KG1 (cell line): ENCODE measurements at places on chromosomes 6 and 20.

GRCh38 chr6:71203206-71203605 lies 85.4 kb upstream of the OGFRL1 start:
- no peak for DNase-seq

DNA sequence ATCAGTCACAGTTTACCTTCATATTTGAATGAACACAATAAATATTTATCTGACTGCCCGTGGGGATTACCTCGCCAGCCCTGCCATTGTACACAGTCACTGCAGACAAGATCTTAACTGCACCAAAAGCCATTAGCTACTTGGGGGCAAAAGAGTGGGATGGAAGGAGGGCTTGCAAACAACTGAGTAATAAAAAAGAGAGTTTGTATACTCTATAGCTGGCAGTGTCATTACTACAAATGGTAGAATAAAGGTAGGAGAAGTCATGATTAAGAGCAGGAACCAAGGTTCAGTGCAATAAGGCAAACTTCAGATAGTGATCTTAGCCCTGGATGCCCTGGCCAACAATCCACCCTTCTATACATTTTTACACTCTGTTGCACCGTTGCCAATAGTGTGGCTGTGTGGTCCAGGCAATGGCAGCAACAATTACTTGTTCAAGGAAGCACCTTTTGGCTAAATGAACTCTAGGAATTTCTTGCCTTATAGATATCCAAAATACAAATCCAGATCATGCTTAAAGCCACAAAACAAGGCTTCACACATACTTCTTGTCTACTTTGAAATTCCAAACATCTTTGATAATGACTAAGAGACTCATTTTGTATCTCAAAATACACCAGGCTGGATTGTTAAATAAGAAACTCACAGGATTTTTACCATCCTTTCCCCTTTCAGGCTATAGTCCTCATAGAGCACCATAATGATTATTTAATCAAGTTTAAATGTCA lies 955.4 kb upstream of the ADGRB3 start:
- no peak for DNase-seq

DNA sequence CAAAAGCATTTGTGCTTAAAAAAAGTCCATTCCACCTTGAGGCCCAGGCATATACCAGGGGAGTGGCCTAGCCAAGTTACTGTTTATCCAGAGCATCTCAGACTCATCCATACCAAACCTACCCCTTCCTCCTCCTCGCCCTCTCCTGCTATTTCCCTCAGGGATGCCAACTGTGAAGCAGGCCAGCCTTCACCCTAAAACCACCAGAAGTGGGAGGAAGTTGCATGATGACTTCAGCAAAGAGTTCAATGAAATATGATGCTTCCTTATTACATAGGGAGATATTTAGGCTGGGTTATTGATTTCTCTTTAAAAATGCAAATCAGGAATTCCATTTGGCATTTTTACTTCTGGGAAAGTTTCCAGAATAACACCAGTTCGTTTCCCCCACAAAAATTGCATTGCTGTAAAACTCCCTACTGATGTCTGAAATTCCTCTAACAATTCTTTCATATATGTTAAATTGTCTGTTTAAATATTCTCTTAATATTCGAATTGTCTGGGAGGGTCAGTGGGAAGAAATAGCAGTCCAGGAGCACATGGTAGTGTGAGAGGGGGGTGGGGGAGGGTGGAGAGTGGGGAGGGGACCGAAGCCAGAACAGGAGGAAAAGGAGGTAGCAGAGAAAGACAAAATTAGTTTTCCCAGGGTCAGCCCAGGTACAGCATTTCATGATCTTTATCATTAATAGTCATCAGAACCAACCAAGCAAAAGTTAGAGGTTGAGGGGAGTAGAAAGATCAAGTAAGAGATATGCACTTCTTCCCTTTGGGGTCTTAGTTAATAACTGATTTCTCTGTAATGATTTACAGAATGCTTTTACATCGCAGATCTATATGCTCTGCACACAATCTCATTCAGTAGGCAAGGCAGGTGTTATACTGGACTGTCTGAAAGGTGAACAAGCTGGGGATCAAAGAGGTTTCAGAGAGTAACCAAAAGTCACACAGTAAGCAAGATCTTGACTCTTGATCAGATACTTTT lies 1.7 kb upstream of the TCP11 start:
- no peak for DNase-seq

DNA sequence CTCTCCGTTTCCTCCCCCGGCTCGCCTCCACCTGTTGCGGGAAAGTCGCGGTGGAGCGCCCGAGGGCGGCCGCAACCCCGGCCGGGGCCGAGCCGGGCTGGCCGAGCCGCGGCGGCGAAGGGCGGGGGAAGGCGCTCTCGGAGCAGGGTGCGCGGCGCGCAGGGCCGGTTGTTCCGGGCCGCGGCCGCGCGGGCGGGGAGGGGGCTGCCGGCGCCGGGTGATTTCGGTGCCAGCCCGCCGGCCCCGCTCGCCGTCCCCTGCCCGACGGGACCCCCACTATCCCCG lies 235 bp downstream of the MAP7 start:
- no peak for DNase-seq

GRCh38 chr6:161575523-161576254 lies 301.8 kb upstream of the AGPAT4 start:
- no peak for DNase-seq

- DNase-seq: no peak
These were observed 15.6 kb downstream of the RRBP1 start for GRCh38 chr20:17666481-17666880.

DNA sequence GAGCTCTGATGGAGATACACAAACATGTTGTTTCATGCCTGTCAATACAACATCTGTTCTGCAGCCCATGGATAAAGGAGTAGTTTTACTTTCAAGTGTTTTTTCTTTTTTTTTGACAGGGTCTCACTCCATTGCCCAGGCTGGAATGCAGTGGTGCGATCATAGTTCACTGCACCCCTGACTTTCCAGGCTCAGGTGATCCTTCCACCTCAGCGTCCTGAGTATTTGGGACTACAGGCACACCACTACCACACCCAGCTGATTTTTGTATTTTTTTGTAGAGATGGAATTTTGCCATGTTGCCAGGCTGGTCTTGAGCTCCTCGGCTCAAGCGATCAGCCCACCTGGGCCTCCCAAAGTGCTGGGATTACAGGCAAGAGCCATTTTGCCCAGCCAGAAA lies 97.0 kb downstream of the SMAP1 start:
- no peak for DNase-seq

GRCh38 chr6:31911826-31912585 lies 10.1 kb upstream of the ZBTB12 start:
- DNase-seq: no peak
